Endodermal cell (in vitro differentiated cells): ENCODE measurements at places on chromosomes 13 and 19.

DNA sequence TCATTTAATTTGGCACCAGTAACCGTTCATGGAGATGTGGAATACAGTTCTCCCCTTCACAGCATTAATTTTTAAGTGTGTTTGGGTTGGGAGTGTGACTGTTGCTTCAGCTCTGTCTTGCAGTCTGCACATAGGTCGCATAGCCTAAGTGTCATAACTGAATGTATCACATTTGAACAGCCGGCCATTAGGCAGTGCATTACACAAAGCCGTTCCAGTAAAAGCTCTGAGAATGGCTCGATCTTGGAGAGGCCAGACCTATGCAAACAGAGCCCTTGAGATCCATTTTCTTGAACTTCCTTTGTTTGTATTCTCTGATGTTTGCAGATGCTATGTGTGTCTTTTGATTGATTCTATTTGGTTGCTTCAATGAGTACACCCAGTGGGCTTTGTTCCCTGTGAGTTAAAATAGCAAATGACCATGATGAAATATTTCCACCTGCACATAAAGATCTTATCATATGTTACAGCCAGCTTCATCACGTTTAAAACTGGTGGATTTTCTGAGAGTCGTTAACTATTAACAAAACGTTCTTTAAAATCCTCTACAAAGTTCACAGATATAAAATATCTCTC is 1104.9 kb upstream of the SLC10A2 start:
- no peak for DNase-seq

GRCh38 chr19:50392759-50393158 is 8.6 kb downstream of the POLD1 start:
- DNase-seq: no peak

GRCh38 chr13:55160867-55161266 is 1979.9 kb upstream of the PRR20A start:
- DNase-seq: no peak

GRCh38 chr19:17937371-17937900 is 4.6 kb downstream of the CCDC124 start:
- no peak for DNase-seq

- DNase-seq: peak; percentile 80
Measured at GRCh38 chr19:34482380-34483250, 1.1 kb downstream of the WTIP start.

DNA sequence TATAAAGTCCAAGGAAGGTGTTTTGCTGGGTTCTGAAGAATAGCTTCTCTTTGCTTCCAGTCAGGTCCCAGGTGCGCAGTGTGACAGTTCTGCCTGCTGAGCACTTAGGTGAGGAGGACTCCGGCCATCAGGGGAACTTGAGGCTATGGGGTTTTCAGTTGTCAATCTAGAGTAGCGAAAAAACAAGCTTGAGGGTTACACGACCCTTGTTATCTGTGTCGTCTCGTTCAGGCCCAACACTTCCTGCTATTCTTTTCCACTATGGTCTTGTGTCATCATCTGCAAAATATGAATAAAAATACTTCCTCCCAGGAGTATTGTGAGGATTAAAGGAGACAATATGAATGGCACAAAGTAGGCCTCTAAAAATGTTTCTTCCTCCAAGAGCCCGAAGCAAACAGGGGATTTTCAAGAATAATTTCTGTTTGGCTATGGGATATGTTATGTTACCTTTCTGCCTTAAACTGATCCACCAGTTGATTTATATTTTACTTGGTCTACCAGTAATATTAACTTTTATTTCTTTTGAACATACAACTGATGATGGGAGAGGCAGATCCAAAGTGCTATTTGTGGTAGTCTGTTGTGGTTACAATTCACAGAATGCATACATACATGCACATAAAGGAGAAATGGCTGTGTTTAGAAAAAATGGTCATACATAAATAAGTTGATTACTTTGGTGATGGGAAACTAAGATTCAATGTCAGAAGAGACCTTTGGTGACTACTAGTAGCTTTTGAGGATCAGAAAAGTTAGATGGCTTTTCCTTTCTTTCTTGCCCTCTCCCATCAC is 40.5 kb upstream of the RCBTB2 start:
- no peak for DNase-seq

GRCh38 chr13:66612983-66613382 is 617.2 kb downstream of the PCDH9 start:
- no peak for DNase-seq

DNA sequence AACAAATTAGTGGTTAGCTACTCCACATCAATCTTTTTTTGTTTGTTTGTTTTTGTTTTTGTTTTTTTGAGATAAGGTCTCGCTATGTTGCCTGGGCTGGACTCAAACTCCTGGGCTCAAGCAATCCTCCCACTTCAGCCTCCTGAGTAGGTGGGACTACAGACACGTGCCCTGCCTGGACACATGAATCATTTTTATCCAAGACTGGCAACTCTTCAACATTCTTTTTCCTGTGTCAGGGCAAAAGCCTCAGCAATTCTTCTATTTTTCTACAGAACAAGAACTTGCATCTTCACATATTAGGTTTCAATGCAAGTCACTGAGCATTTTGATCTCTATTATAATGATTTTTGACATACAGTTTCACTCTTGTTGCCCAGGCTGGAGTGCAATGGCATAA is 76.8 kb upstream of the LRCH1 start:
- no peak for DNase-seq

DNA sequence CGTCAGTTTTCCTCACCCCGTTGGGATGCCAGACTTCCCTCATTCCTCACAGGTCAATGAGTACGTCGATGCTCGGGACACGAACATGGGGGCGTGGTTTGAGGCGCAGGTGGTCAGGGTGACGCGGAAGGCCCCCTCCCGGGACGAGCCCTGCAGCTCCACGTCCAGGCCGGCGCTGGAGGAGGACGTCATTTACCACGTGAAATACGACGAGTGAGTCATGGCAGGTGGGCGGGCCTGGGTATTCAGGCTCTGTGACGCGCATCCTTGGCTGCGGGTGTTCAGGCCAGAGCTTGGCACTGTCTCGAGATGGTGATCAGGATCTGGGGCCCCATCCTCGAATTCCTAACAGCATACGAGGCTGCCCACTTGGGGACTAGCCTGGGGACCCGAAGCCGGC is 21.4 kb downstream of the UHRF1 start:
- DNase-seq: no peak

DNA sequence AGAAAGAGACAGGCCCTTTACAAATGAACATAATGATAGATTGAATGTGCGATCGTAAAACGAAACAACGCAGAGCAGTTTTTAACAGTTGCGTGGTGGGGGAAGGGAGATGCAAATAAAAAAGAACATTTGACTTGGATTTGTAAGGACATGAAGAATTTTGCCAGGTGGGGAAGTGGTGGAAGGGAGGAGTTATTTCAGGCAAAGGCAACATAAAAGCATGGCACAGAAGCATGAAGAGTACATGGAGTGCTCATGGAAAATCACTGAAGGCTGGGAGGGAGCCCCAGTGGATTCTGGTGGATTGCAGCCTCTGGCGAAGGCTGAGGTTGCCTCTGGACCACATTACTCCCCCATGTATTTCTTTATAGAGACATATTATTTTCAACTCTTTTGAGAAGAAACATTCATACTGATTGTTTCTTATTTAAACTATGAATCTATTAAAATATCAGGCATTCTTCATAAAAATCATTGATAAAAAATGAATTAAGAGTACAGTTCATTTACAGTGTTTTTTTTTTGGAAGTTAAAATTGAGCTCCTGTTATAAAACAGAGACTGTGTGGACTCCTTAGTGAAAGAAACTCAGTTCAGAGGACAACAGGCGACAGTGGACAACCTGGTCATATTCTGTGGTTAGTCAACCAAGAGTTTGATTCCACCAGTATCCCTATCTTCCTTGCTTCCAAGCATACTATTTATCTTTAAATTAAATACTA is 57.5 kb downstream of the STARD13 start:
- no peak for DNase-seq

DNA sequence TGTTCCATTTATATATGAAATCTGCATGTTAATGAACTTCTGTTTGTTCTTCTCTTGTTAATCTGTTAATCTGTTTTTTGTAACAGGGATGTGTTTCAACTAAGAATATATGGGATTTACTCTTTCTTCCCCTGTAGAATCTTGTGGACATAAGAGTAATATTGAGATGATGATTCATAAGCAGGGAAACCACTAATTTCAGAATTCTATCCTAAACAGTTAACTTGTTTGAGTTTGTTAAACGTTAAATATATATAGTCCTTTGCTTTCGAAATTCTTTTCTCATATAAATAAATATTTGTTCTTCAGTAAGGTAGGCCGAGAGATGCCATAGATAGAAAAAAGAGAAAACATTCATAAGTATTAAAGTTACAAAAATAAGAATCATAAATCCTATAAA is 1052.2 kb upstream of the SPRY2 start:
- no peak for DNase-seq

DNA sequence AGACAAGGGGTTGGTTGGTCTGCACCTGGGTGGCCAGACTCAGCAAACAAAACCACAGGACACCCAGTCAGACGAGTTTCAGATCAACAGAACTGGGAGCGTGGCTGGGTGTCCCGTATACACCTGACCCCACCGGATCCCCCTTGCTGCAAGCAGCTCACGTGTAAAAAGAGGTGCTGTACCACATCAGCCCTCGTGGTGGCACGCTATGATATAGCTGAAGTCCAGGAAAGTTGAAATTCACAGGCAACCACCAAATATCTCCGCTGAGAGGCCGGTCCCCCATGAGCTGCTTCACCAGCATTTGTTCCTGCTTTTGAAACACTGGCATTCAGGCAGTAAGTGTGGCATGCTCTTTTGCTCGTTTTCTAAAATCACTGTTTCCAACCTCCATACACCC is 92.3 kb downstream of the TUBA3C start:
- no peak for DNase-seq

DNA sequence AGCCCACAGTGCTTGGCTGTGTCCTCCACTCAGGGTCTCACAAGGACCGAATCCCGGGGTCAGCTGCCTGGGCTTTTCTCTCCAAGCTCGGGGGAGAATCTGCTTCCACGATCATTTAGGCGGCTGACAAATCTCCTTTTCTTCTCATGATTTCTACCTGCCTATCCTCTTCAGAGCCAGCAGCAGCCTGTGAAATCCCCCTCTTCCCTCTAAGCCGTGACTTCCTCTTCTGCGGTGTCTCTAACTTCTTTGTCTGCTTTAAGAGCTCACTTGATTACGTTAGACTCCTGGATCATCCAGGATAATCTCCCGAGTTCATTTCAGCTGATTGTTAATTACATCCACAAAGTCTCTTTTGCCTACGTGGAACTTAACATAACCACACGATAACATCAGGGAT is 22.5 kb upstream of the ZNF845 start:
- no peak for DNase-seq

DNA sequence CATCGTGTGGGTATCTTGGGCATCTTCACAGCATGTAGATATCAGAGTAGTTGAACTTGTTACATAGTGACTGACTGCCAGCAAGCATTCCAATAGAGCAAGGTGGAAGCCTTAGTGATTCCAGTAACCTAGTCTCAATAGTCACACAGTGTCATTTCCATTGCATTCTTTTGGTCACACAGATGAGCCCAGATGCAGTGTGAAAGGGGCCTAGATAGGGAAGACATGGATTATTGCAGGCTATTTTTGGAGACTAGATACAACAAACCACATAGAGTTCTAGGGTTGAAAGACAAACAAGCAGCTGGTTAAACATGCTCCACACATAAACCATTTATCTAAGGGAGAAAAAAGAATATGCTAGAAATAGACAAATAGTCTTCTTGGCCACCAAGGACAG is 553.5 kb downstream of the DCT start:
- DNase-seq: no peak

- no peak for DNase-seq
Measured at GRCh38 chr19:13964776-13965175, 12.5 kb downstream of the DCAF15 start.

GRCh38 chr13:92967923-92968322 is 258.7 kb upstream of the GPC6 start:
- DNase-seq: peak; percentile 48

DNA sequence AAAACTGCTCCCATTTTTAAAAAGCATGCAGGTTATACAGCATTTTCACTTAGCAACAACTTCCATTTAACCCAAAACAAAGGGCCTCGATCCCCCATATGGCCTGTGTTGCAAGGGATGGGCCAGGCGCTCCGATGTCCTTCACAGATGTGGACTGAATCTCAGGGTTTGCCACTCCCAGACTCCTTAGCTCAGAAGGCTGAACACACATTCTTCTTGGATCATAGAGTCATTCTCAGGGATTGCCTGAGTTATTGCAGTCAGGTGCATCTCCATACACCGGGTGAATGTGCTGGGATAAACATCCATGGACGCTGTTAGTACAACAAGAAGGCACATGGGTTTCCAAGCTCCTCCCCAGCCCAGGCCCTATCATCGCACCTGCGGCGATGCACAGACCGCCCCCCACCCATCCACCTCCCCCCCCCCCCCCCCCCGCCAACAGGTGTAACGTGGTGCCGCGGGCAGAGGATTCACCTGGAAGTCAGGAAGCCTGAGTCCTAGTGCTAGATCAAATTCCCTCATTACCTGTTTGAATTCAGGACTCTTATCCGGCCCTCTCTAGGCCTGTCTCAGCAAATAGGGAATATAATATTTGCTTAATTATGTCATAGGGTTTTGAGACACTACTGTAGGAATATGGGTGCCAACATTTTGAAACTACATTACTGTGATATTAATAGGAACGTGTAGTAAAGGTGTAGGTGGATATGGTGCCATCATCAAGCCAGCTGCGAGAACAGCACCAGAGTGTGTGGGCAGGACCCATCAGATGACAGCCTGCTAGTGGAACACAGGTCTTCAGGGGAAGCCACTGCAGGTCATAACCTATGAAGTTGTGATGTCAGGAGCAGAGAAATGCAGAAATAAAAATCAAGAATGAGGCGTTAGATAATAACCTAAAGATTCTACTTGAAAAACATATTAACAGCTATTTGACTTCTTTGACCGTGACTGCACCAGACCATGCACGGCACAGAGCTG is 110.9 kb downstream of the SACS start:
- DNase-seq: no peak

DNA sequence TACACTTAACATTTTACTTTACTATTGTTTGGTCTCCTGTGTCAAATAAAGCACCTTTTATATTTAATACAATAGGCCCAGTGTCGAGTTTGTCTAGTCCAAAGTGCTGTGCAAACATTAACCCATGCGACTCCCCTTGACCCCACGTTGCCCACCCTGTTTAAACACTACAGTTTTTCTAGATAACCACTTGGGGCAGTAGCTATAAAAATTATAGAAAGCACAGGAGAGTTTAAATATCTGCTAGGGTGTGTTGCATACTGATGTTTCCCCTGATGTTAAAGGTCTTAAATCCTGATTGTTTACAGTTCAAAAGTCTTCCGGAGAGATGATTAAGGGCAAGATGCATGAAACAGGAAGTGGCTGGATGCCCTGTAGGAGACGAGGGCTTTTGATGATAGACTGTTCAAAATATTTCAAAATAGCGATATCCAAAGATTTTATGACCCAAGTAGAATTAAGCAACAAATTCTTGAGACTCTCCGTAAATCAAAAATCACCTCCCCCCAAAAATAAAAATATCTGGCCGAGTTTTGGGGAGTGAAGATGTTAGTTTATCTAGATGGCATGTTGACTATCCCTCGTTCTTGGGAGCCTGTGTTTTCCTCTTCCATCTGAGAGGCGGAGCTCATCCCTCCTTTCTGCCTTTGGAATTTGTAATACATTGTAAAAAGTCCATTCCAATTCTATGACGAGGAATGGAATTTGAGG is 167.1 kb downstream of the FGF9 start:
- DNase-seq: no peak

- no peak for DNase-seq
Measured at GRCh38 chr13:62158520-62158919, 742.9 kb upstream of the PCDH20 start.

GRCh38 chr19:28034936-28035335 is 1178.0 kb downstream of the UQCRFS1 start:
- no peak for DNase-seq
